GM23338 (cell line): ENCODE measurements at places on chromosomes 1 and 21.

GRCh38 chr1:70966018-70966638 lies 81.5 kb downstream of the PTGER3 start:
- peak; percentile 14 for DNase-seq

DNA sequence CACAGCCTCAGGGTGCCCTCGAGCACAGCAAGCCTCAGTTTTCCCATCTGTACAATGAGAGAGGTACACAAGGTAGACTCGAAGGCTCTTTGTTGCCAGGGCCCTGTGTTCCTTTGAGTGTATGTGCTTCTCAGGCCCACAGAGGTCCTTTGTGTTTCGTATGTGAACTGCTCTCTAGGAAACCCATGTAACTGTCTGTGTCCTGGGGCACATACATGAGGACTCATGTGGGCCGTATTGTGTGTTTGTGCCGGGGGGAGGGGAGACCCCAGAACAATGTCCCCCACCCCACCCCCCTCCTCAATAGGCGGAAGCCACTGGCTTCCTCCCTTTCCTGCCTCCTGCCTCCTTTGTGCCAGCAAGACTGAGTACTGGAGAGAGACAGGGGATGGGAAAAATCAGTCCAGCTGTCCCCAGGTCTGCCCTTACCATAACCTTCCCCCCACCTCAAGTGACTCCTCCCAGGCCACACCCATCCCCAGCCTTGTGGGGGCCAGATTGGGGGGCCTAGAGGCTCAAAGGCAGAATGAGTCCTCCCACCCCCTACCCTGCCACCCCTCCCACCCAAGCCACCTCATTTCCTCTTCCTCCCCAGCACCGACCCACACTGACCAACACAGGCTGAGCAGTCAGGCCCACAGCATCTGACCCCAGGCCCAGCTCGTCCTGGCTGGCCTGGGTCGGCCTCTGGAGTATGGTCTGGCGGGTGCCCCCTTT lies at the start of gene TIE1:
TSS of gene TIE1 (plus strand) at position 605 of the 717 bp plus-strand sequence. CDS start at position 695, 90 bp downstream.
- no peak for DNase-seq

DNA sequence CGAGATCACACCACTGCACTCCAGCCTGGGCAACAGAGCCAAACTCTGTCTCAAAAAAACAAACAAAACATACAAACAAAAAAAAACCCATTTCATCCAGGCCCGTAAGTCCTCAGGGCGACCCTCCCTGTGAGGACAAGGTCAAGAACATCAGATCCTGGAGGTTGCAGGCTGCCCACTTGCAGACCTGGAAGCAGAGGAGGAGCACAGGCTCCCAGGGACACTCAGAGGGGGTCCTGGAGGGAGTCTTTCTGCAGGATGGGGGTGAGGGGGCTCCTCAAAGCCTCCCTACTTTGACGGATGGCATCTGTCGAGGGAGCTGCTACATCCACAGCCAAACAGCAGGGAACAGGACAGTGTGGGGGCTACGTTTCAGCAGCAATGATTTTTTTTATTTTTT lies 47.2 kb downstream of the RIPK4 start:
- no peak for DNase-seq

- no peak for DNase-seq
Observed at GRCh38 chr1:66617362-66618184, 83.6 kb downstream of the SGIP1 start.

DNA sequence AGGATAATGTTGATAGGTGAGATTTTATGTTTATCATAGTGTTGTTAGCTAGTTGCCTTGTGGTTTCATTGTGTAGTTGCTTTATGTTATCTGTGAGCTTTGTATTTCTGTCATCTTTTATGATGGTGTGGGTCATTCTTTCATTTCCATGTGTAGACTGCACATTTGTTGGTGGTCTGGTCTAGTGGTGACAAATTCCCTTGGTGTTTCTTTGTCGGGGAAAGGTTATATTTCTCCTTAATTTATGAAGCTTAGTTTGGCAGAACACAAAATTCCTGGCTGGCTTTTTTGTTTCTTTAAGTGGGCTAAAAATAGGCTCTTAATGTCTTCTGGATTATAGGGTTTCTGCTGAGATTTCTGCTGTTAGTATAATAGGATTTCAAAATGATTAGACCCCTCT lies 347.2 kb upstream of the ADAMTS5 start:
- no peak for DNase-seq

- DNase-seq = no peak
Observed at GRCh38 chr1:157150631-157151030, 12.4 kb upstream of the ETV3 start.
